Left ventricle myocardium inferior (tissue), 1 donor: ENCODE measurements at places on chromosomes 16 and 17.
A peak's percentile ranks its signal among the peaks of the same experiment; 100 is the strongest.

DNA sequence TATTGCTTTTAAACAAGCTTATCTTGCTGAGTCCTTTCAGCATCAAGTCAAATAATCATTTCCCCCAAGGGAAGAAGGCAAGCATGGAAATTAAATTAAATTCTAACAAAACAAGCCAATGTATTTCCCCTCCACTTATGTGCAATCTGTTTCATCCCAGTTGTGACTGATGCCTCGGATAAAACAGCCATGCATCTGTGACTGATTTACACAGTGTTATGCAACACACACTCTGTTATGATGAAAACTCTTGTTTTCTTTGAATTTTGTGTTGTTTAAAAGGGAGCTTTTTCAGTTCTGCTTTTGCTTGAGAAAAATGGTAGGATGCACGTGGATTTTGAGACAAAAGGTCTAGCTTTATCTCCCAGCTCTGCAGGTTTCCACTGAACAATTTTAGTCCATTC is 32.6 kb downstream of the TMEM100 start:
- no peak for DNase-seq

GRCh38 chr17:15782866-15783265 is 50.8 kb downstream of the TBC1D26 start:
- peak; percentile 70 for DNase-seq

DNA sequence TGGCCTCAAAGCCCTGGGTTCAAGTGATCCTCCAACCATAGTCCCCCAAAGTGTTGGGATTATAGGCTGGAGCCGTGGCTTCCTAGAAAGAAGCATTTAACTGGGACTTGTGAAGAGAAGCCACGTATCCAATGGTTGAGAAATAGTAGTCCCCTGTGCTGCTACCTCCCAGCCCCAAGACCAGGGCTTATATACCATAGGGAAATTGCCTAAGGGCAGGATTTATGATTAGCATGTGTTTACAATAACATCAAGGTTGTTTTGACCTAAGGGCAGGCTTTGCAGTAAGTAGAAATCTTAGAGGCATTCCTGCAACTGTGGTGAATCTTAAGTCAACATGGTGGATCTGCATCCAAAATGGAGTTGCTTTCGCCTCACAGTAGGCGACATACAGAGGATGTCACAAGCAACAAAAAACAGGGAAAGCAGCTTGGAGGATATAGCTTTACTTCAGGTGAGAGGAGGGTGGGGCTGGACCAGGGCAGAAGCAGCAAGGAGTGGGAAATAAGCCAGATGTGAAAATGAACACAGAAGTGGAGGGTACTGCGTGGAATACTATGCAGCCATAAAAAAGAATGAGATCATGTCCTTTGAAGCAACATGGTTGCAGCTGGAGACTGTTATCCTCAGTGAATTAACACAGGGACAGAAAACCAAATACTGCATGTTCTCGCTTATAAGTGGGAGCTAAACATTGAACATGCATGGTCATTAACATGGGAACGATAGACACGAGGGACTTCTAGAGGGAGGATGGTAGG is 18.7 kb upstream of the NSMCE1 start:
- no peak for DNase-seq

DNA sequence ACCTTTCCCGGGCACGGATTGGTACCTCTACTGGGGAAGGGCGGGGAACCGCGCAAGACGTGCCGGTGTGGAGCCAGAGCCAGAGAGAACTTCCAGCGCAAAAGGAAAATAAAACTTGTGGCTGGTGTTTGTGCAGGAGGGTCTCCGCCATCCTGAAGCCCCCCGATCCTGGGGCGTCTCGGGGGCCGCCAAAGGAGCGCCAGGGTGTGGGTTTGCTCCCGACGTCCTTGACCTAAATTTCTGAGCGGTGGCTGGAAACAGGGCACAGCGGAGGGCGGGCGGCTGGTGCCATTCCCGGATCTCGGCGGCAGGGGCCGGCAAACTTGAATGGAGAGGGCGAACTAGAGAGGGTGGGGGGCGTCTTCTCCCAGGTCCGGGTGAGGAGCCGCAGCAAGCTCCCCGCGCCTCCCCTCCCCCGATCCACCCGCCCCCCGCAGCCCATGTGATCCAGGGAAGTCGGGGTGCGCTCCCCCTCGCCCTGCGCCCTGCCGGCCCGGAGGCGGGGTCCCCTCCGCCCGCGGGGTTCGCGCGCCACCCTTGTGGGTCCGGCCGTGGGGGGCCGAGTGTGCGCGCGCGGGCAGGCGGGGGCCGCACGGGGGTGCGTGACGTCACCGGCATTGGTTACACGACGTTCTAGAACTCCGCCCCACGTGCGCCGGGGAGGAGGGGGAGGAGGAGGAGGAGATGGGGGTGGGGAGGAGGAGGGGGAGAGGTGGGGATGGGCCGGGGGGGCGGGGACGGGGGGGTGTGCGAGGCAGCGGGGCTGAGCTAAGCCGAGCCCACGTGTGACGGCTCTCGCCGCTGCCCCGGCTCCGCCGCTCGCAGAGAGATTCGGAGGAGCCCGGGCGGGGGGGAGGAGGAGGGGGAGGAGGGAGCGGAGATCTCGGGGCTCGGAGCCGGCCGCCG is at the start of gene MSI2:
Gene MSI2 (plus strand): TSS at position 748 of the 906 bp plus-strand sequence. CDS start 220 bp downstream, outside the sequence.
- DNase-seq: peak; percentile 95

- no peak for DNase-seq
These were observed 624.5 kb downstream of the TOX3 start for GRCh38 chr16:51922476-51922875.

- no peak for DNase-seq
These were observed 15.3 kb upstream of the SMG1 start for GRCh38 chr16:18941471-18941870.

- no peak for DNase-seq
These were observed 23.2 kb downstream of the COTL1 start for GRCh38 chr16:84594725-84595038.

DNA sequence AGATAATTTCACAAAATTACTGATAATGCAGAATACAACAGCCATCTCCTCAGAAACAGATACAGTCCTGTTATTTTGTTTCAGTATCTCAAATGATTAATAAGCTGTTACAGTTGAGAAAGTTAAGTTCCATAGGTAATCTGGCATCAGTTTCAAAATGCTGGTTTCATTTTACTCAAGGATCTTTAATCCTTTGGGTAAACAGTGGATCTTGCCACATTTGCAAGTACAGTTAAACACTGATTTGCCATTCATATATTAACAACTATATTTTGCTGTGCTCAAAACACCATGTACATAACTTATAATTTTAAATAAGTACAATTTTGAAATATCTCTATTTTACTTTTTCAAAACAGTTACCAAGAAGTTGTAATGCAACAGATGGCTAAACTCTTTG is 31.2 kb downstream of the RPGRIP1L start:
- no peak for DNase-seq

DNA sequence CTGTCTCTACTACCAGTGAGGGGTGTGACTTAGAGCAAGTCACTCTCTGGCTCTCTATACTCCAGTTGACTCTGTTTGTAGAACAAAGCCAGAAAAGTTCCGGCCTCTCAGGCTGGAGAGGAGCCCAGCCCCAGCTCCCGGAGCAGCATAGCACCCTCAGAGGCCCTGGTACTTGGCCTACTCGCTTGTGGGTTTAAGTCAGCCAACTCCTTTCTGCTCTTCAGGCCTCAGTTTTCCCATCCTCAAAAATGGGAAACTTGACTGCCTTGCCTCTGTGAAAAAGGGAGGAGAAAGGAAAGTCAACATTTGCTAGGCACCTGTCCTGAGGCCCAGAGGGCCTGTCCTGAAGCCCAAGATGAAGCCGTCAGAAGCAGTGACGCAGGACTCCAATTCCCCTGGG is 1.1 kb downstream of the CHST6 start:
- DNase-seq: no peak

GRCh38 chr17:74015990-74016389 is 187.5 kb upstream of the RPL38 start:
- DNase-seq: no peak

- peak; percentile 49 for DNase-seq
These were observed 7.5 kb downstream of the EPOP start for GRCh38 chr17:38667099-38667786.
